ENCODE measurements at places on chromosomes 2 and 18.

- no peak for DNase-seq
Observed at GRCh38 chr18:30639361-30639760, 403.2 kb downstream of the DSC3 start.

GRCh38 chr2:620471-621302 lies 56.5 kb downstream of the TMEM18 start:
- no peak for DNase-seq

DNA sequence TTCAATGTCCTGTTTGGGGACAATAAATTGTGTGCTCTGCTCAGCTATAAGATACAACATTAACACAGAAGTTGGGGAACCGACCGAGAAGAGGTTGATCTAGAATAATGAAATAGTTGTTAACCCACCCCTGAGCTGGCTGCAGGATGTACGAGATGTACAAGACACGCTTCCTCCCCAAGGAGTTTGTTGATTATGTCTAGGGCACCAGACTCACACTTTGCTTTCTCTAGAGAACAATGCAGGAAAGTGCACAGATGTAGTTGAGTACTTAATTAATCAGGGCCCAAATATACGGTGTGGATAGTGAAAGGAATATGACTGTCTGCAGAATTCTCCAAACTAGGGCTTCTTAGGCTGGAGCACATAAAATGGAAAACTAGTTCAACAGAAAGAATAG lies 415.2 kb upstream of the TNP1 start:
- DNase-seq, result no peak

- DNase-seq, result peak; percentile 61
Observed at GRCh38 chr2:239445771-239446524, 45.1 kb upstream of the HDAC4 start.

DNA sequence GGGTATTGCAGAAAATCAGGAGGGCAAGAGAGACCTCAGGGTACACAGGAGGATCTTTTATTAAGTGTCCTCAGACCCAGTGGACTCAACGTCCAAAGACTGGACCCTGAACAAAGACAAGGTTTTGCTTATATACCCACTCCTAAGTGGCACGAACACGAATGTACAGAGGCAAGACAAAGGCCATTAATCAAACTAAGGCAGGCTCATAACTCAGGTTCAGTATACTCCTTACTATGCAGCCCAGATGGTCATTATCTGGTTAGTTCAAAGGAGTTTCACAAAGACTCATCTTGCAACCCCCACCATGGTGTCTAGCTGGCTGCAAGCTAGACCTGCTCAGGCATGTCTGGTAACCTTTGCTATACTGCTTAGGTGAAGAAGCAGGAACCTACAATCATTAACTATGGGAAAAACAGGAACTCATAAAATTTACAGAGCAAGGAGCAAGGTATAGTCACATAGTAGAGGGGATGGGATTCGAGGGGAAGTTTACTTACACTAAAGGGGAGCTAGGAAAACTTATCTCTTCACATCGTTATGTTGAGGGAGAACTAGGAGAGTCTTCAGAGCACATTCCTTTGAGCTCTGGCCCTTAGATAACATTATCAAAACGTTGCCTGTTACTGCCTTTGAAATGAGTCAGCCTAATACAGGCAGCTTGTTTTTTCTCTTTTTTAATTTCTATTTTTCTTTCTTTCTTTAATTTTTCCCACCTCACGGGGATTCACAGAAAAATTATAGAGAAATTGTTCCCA lies 33.9 kb downstream of the SLC4A3 start:
- no peak for DNase-seq

- peak; percentile 22 for DNase-seq
Observed at GRCh38 chr2:25273985-25274535, 67.7 kb downstream of the DNMT3A start.

DNA sequence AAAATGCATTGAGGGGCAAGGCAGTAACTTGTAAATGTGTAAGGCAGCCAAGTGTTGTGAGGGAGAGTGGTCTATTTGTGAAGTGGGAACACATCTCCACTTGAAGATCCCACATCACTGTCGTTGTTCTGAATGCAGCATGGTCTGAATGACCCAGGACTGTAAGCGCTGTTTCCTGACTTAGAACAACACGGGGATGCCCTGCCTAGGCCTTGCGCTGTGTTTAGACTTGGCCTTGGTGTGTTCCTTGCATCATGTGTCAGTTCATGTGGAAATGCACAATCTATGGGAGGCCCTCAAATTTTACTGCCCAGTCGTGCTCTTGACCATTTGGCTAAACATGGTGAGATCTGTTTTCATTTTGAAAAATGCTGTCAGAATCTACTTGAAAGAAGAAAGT lies 205.1 kb downstream of the SOX11 start:
- DNase-seq, result no peak

DNA sequence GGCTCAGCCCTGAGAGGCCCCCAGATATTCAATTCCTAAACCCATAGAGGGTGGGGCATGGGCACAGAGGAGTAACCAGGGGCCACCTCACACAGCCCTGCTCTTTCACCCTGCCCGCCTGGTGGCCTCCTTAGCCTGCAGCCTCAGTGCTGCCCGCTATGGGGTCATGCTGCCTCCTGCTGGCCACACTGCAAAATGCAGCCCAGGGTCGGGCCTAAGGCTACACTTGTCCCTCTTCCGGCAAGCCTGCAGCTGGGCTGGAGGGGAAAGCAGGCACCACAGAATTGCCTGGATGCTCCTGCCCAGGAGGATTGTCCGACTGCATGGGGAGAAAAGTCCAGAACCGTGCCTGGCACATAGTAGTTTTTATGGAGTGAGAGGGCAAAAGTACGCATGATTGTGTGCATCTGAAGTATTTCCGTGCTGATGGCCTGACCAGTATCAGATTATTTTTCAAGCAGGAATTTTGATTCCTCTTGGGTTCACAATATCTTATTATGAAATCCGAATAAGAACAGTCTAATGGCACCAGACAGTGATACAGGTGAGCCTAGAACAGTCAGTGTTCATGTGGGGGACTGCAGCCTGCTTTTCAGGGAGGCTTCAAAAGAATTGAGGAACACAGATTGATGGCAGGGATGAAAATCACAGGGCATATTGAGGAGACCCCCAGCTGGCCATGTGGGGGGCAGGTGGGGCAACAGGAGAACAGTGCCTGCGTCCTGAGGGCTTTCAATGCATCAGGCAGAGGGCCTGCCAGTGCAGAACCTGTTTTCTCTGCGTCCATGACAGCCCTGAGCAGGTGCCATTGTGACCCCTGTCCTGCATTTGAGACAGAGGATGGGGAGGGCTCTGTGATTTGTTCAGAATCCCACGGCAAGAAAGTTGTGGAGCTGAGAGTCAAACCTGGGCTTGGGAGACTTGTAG lies 51.2 kb upstream of the ALPP start:
- DNase-seq, result no peak

- DNase-seq, result no peak
Observed at GRCh38 chr18:48818329-48819254, 132.2 kb downstream of the SMAD7 start.

DNA sequence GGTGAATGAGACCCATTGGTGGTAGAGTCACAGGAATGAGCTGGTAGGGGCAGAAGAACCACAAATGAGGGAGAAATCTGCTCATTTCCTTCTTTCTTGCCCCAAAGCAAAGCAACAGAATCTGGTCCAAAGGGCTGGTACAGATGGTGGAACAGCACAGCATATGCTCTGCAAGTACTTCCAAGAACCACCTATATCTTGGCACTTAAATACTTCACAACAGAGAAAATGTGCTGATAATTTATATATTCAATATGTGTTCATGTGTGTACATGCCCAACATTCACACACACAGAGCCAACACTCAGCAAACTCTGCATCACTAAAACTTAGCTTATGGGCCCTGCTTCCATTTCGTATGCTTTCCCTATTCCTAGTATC lies 884.4 kb upstream of the KLHL29 start:
- no peak for DNase-seq

DNA sequence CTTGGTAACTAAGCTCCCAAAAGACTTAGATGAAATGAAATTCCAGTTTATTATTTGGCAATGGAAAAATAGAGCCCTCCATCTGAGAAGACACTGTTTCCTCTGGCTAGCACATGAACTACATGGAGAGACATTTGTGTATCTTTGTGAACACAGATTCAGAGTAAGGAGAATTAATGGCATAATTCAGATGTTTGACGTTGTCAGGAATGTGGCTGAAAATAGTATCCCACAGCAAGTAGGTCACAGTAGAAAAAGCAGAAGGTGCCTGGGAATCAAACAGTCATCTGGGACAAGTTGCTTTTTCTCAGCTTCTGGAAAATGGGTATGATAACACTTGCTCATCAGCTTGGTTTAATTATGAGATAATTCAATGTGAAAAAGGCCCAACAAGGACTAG lies 288.6 kb downstream of the PTPRM start:
- DNase-seq, result no peak

DNA sequence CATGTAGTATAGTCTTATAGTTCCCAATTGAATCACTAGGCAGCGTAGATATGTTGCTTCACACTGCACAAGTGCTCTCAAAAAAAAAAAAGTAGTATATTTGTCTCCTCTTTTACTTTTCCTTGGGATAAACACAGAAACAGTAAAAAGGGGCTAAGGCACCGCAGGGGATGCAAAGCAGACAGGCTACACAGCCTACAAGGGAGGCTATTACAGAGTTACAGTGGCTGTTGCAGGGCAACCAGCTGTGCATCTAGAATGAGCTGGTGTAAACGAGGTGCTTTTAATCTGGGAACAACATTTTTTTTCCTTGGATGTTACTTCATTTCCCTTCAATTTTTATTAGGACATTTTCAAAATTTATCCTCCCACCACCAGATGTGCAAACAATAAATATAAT lies 1934.7 kb upstream of the CELF4 start:
- no peak for DNase-seq

GRCh38 chr2:20122864-20123263 lies 71.4 kb upstream of the LAPTM4A start:
- DNase-seq, result no peak

DNA sequence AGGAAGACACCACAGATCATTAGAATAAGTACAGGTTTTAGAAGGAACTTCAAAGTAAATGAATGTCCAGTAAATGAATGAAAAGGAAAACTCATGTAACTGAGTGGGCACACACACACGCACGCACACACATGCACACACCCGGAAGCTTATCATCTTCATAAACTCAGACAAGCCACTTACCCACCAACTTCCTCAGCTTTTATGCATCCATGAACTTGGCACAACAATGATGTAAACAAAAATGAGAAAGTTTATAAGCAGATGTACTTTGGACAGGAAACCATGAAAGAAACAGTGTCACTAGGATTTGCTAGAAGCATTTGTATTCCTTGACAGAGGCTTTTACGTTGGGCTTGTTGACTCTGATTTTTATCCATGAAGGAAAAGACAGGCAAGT lies 23.2 kb downstream of the RNF152 start:
- DNase-seq, result no peak

DNA sequence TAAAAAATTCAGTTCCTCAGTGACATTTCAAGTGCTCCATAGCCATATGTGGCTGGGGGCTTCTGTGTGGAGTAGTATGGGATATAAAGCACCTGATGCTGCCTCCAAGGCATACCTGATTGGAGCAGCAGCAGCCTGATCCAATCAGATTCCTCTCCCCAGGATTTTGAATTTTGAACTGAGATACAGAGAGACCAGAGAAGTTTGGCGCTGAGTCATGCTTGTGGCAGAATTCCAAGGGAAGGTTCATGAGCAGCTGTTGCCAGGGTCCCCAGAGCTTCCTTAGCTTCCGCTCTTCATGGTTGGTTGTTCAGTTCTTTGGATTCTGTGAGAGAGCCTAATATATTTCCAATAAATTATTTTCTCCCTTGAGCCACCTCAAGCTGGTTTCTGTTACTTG lies 29.0 kb upstream of the CFAP36 start:
- peak; percentile 11 for DNase-seq

GRCh38 chr18:78999939-79000338 lies 20.3 kb downstream of the SALL3 start:
- no peak for DNase-seq

GRCh38 chr18:45324101-45324494 lies 291.2 kb upstream of the SLC14A2 start:
- no peak for DNase-seq

- no peak for DNase-seq
Observed at GRCh38 chr2:103003750-103004260, 242.0 kb downstream of the TMEM182 start.

DNA sequence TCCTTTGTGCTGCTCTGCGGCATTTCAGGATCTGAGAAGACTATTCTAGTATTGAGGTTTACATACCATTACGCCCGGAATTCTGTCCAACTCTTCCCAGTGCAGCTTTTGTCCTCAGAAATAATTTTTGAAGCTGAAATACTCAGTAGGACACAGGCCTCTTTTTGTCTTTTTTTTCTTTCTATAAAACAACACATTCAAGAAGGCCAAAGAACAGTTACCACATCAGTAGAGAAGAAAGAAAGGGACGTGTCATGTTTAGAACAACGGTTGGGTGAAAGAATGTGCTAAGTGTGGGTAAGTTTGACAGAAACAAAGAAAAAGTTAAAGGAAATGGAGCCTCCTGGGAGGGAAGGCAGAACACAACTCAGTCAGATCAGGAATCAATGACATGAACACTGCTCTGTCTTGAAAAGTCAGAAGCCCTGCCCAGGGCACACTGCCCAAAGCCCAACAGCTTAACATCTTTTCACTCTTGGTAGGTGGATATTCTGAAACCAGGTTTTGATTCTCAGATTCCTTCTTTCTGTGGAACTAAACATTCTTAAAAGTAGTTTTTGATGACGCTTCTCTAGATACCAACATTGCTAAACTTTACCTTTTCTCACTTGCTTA lies 198.6 kb upstream of the CWC22 start:
- DNase-seq, result no peak

DNA sequence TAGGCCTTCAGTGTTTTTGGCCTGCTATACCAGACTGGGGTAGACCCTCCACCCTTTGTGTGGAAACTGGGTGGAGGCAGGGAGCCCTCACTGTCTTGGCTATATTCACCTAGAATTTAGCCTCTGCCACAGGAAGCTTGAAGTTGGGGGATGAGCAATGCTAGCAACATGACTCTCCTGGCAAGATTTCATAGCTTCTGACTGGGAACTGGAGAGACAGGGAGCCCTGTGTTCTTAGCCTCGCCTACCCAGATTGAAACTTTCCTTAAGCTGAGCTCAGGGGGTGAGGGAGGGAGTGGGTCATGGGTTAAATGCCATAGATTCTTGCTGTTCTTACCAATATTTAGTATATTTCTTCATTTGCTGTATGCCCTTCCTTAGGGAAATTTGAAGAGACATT lies 46.8 kb upstream of the FAM98A start:
- DNase-seq, result no peak

- DNase-seq, result no peak
Observed at GRCh38 chr2:97645112-97645694, 659 bp upstream of the COX5B start.
